ENCODE measurements at places on chromosomes 7 and 10. TPM values are rescaled to one million over a fixed set of nuclear protein-coding genes. Genes with fewer than 3 reads are reported as not detected.

Gene TSPAN13
- total RNA-seq, result 6.8 TPM

Gene CYP3A7
- not detected for total RNA-seq

Gene GGCT
- total RNA-seq, result 12.7 TPM

Gene STEAP1B
- 3.7 TPM for total RNA-seq

Gene HOGA1
- total RNA-seq, result not detected

Gene DHX32
- total RNA-seq, result 51.1 TPM

Gene GIMAP1
- 0.40 TPM for total RNA-seq

Gene MUC12
- total RNA-seq, result 445 TPM

Gene HMX3
- total RNA-seq, result 1.7 TPM

Gene NKX6-2
- not detected for total RNA-seq

DNA sequence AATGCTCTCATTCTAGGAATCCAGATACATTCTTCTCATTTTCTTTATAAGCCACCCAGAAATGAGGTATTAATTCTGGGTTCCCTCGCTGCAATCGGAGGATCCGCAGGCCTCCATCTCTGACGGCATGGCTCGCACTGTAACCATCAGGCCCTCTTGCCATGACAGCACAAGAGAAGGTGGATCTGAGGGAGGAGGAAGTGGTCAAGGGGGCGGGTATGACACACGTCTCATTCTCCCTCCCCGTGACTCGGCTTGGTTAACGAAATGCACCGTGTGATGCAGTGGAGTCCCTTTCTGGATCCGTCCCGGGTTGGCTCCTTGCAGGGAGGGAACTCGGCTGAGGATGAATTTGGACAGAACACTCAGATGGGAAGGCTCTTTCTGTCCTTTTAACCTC is 280.2 kb downstream of the TCERG1L start:
- DNase-seq, result no peak

DNA sequence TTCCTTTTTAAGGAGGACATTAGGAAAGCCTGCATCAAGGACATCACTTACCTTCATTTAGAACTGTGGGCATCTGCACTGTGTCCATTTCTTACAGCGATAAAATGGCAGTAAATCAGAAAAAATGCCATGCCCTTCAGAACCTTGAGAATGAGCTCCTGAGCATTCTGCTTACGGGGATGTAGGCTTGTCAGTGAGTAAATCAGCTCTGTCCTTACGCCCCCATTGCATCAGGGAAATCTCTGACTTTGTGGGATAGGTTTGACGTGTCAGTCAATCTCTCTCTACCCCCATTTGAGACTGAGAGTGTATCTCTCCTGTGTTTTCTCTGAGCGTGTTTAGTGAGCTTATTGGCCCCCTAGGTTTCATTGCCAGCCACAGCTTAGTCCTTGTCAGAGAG is 837.1 kb downstream of the LRMDA start:
- no peak for DNase-seq

DNA sequence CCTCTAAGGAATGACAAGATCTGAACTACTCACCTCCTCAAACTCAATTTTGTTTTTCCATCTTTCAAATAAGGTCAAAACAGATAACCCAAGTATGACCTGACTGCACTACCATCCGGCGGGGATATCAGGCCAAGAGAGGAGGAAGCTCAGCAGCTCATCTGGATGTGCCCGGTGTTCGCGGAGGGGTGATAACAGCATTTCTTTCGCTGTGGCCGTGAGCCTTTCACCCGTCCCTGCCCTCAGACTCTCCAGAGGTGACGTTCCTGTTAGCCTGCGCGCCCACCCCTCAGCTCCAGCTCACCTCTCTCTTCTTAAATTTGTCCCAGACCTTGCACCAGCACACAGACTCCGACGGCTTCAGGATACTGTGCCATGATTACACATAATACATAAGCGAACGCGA is 526 bp downstream of the ZNF248 start:
- peak; percentile 31 for DNase-seq

GRCh38 chr7:27174874-27175625 is 930 bp upstream of the HOXA10 start:
- DNase-seq, result peak; percentile 85

DNA sequence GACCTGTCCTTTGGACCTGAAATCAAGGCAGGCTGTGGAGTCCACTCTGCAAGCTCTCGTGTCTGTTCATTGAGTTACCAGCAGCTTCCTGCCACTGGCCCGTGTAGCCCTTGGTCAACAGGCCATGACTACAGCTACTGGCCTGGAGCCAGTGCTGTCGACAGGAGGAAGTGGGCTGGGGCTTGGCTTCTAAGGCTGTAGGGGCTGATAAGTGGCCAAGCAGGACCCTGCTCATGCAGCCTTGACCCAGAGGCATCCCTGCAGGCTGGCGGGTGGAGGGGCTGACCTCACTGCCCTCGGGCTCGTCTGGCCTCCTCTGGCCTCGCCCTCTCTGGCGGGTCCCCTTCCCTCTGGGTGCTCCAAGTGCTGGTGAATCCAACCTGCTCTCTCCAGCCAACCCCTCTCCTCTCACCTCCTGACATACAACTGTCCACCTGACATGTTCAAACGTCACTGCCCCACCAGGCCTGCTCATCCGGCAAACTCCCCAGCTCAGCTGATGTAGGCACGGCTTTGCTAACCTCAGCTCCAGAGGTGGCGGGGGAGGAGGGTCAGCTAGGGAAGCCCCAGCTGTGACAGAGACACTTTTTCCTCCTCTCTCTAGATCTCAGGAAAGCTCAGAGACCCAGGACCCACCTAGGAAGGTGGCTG is 188.6 kb upstream of the LYZL2 start:
- no peak for DNase-seq

- DNase-seq, result no peak
Observed at GRCh38 chr7:35420656-35421055, 166.8 kb upstream of the TBX20 start.

DNA sequence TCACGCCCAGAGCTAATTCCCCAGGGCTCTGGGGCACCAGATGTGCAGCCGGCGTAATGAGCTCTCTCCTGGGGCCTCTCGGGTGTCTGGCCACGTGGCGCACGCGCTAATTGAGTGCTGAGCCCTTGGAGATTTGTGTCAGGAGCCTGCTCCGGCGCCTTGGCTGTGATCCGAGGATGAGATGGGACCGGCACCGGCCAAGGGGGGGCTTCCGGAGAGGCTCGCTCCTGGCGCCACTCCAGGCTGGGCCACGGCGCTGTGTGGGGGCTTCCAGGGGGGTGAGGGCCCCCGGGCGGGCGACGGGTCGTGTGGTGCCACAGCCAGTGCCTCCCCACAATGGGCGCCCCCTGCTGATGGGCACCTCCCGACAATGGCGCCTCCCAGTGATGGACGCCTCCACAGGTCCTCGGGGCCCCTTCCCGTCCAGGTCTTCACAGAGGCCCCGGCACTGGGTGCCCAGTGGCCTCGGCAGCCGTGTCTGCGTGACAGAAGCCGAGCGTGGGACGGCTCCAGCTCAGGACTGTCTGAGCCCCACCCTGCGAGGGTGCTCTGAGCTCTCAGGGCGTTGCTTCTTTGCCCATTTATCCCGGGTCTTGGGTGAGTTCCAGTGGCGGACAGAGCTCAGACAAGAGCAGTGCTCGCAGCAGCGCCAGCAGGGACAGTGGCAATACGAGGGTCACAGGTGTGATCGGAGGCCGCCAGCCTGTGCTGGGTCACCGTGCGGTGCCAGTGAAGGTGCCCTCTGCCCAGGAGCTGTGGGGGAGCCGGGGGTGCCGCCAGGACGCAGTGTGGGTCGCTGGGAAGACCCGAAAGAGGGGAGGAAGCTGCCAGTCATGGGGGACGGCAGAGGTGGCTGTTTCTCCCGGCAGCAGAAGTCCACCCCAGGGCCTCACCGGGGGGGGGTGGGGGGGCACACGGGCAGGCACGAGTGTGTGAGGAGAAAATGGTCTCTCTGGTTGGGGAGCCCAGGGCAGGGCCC is 8.2 kb upstream of the NKX6-2 start:
- no peak for DNase-seq

GRCh38 chr7:68576366-68576765 is 1021.9 kb upstream of the AUTS2 start:
- DNase-seq, result no peak

GRCh38 chr10:95329296-95329695 is 38.5 kb upstream of the PDLIM1 start:
- no peak for DNase-seq

DNA sequence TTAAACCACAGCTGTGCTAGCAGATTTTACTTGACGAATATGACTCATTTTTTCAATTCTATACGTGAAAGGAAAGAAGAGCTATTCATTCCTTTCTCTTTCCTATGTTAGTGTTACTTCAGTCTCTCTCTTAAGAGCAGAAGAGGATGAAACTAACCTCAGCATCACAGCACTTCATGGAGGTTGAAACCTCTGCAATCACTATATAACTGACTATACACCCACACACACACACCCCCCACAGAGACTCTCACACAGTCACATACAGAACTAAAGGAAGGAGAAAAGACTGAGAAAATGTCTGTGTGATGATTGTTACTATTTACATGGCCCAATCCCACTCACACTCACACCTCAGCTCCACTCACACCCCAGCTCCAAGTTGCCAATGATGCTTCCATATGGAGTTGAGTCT is 104.2 kb downstream of the KIF20B start:
- no peak for DNase-seq

DNA sequence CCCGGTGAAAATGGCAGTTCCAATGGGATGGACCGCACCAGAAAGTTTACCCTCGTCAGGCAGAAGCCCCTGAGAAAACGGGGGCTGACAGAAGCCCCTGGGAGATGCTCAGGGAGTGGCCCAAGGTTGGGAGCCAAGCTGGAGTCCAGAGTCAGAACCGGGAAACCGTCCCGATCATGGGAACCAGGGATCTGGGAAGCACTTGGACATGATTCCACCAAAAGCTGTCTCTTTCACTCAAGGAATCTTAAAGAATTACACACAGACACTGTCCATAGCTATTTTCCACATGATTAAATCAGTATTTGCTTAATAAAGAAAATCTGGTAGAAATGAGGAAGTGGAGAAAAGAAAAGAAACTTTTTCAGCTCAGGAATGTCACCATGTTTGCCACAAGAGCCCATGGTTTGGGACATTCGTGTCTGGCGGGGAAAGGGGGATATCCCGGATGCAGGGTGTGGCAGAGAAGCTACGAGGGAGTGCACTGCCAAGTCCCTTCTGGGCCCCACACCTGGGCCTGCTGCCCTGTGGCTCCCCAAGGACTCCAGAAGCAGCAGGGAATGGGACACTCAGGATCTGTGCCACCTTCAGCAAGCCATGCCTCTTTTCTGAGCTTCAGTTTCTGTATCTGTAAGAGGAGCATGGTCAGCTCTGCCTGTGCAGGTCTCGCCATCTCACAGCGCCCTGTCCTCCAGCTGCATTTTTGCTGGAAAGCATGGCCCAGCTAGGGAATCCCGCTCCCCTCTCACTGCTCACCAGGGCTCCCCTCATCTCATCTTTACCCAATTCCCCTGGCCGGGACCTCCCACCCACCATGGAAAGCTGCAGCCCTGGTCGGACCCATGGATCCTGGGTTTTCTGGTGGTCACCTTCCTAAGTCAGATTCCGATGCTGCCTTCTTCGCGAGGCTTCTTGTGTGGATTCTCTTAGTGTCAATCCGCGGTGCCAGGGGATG is 225.1 kb upstream of the GRB10 start:
- DNase-seq, result no peak

DNA sequence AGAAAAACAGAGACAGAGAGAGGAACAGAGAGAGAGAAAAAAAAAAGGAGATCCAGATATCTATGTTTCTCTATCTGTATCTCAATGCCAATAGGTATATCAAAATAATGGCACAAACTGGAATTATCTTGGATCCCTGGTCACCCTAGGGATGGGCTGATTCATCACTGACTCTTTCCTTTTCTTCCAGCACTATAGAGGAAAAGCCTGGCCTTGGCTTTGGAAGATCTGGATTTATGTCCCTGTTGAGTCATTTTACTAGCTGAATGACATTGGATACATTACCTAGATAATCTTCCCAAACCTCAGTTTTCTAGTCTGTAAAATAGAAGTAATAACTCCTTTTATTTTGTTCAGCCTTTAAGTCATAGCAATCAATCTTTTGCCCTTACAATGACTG is 152.8 kb upstream of the GDF10 start:
- no peak for DNase-seq

GRCh38 chr7:120554960-120555571 is 282.1 kb downstream of the KCND2 start:
- DNase-seq, result no peak

Measured in transverse colon (tissue), 4 donors.